HL-60 (cell line): ENCODE measurements at places on chromosomes 12 and 14.

GRCh38 chr12:100737168-100737567, 57.4 kb upstream of the ANO4 start:
- DNase-seq = no peak

GRCh38 chr14:34403646-34404045, 58.4 kb downstream of the SPTSSA start:
- DNase-seq = peak; percentile 60

- DNase-seq = no peak
Observed at GRCh38 chr12:124673801-124674617, 106.6 kb upstream of the NCOR2 start.

- peak; percentile 25 for DNase-seq
Observed at GRCh38 chr12:59620326-59620725, 24.5 kb downstream of the SLC16A7 start.

- no peak for DNase-seq
Observed at GRCh38 chr12:89262855-89263552, 89.3 kb downstream of the DUSP6 start.

GRCh38 chr14:61438497-61438859, 117.1 kb downstream of the PRKCH start:
- no peak for DNase-seq

GRCh38 chr14:92733007-92733406, 15.4 kb downstream of the LGMN start:
- DNase-seq = no peak

GRCh38 chr12:71045781-71046180, 112.0 kb downstream of the TSPAN8 start:
- no peak for DNase-seq

GRCh38 chr12:62813031-62813829, 121.7 kb downstream of the PPM1H start:
- DNase-seq = peak; percentile 23
